GM03348 (cell line): ENCODE measurements at places on chromosomes 5 and 9.
A peak's percentile ranks its signal among the peaks of the same experiment; 100 is the strongest.

DNA sequence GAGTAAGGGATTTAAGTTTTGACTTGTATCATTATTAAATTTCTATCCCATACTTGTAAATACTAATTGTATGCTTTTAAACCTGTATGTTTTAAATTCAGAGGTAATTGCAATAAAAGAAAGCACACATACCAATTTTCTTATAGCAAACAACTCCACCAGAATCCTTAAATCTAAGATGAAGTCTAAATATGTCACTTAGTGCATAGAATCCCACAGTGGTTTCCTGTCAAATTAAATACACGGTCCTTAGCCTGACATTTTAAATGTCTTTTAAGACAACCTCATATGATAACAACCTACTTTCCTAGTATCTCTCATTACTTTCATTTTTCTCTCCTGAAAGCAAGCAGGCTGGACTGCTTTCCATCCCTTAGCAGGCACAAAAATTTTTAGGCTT, 52.0 kb downstream of the JMY start:
- no peak for DNase-seq

DNA sequence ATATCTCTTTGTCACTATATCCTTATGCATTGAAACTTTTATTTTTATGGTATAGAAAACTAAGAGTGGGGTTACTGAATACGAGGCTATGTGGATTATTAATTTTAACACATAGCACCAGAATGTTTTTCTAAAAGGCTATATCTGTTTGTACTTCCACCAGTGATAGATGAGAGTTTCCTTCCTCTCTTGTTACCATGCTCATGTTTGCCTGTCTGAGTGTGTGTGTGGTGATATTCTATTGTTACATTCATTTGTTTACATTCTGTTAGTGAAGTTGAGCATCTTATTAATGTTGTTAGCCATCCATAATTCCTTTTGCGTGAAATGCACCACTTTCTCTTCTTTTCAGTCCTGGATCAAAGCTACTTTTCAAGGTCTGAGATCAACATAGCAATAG, 54.1 kb upstream of the ALDH1A1 start:
- DNase-seq: no peak

DNA sequence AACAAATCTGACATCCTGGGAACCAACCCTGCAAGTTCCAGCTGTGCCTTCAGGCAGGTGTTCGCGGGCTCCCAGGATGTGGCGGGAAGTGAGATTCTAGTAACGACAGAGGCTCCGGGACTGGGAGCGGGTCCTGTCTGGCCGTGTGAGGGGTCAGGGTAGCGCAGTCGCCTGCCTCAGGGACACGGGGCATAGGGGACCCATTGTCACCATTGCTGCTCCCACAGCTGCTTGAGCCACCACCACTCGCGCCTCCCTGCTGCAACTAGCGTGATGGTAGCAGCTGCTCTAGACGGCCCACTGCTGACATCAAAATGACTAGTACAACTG, 468.5 kb downstream of the CDH9 start:
- no peak for DNase-seq

- DNase-seq: peak; percentile 74
These were observed 696.8 kb downstream of the SEMA5A start for GRCh38 chr5:8848997-8849594.

DNA sequence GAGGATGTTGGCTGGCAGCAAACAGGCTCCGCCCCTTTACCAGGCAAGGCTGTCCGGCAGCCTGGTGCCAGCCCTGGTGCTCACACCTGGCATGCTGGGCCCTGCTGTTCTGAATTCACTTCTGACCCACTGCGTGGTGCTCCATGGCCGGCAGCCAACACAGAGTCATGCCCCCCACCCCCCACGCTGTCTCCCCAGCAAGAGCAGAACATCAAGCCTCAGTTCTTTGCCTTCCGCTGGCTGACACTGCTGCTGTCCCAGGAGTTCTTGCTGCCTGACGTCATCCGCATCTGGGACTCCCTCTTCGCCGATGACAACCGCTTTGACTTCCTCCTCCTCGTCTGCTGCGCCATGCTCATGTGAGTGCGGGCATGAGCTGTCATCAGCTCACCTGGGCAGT, 12.6 kb upstream of the ENDOG start:
- no peak for DNase-seq

GRCh38 chr5:173802670-173803165, 85.4 kb upstream of the CPEB4 start:
- peak; percentile 48 for DNase-seq

GRCh38 chr9:36911601-36912412, 122.3 kb downstream of the PAX5 start:
- no peak for DNase-seq
